ENCODE measurements at places on chromosomes 4 and X. TPM values are rescaled to one million over a fixed set of nuclear protein-coding genes. Genes with fewer than 3 reads are reported as not detected.

The CPE gene
- total RNA-seq = under 0.01 TPM

The SPP1 gene
- 3.1 TPM for total RNA-seq

DNA sequence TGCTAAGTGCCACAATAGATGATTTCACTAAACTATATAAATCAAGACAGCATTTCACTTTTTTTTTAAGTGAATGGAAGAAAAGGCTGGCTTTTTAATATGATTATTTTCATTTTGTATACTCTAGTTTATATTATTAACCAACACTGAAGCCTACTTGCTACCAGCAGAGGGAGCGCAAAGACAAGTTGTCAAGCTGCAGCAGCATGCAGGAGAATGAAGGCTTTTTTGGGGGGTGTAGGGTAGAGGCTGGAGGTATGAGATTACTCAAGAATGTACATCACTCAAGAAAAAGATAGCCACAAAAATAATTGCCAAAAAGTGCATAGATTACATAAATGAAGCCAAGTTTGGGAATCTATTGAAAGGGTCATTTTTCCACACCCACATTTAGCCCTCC is 519.5 kb downstream of the FGF13 start:
- DNase-seq = no peak

DNA sequence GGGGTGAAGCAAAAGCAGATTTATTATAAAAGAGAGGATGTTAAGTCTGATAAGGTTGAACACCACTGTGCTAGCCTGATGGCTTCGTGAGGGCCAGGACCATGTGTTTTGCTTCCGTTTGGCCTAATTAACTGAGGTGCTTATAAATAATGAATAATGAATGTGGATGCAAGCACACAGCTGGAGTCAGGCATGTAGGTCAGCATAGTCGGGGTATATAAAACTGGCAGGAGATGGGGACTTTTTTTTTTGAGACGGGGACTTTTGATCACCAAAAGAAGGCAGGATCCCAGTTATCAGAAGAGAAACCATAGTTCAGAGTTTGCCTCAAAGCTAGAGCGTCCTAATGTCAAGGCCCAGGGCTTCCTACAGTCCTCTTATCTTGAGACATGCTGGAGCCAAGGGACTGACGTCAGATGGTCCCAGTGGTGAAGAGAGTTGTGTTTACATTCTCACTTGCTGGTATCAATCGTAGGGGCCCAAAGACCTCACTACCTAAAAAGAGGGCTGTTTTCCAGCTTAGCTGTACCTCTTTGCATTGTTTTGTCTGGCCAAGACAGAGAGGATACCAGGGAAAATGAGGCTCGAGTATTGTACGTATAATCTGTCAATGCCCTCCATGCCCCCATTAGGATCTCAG is 50.4 kb downstream of the RTL9 start:
- no peak for DNase-seq

DNA sequence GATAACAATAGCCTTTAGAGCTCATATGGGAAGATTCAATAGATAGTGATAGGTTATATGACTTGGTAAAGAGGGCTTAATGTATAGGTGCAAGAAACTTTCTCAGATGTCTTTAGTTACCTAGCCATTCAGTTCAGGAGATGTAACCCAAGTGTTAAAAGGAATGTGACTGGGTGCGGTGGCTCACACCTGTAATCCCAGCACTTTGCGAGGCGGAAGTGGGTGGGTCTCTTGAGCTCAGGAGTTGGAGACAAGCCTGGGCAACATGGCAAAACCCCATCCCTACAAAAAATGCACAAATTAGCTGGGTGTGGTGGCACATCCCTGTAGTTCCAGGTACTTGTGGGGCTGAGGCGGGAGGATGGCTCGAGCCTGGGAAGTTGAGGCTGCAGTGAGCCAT is 7.9 kb downstream of the TET2 start:
- DNase-seq = no peak

DNA sequence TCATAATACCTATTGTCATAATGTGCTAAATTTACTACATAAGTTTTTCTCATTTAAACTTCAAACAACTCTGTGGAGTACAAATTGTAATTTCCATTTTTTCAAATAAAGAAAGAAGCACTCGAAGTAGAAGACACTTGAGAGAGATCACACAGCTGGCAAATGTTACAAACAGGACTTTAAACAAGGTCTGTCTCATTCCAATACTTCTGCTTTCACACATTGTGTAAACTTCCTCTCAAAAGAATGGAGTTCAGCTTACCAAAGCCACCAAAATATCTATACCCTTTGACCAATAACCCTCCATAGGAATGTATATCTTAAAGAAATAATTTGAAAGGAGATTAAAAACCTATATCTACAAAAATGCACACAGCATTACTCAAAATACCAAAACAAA is 88.3 kb downstream of the OPHN1 start:
- no peak for DNase-seq

DNA sequence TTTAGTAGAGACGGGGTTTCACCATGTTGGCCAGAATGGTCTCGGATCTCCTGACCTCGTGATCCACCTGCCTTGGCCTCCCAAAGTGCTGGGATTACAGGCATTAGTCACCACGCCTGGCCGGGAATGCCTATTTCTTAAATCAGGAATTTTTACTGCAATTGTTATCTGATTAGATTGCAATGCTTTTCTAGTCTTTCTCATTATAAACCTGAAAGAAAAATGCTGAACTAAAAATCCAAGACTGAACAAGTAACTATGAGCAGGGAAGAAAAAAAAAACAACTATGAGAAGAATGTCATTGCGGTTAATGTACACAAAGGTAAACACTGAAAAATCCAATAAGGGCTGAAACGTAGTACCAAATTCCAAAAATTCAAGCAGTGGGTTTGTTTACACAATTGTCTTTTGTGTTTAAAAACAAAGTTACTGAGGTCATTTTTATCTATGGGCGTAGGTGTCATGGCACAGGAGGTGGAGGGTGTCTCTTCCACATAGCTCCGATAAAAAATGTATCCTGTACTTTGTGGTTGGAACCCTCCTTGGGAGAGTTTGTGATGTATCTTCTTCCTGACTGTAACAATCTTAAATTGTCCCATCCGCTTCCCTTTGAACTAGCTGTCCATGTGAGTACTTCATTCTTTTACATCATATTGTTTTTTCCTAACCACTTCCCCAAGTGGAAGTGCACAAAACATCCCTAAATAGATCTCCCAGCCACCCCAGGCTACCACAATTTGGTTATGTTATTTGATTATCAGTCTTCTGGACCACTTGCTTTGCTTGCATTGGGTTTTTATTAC is 11.1 kb upstream of the TMEM156 start:
- DNase-seq = peak; percentile 27
